AML-193 (cell line): ENCODE measurements at places on chromosomes 12 and 14.

DNA sequence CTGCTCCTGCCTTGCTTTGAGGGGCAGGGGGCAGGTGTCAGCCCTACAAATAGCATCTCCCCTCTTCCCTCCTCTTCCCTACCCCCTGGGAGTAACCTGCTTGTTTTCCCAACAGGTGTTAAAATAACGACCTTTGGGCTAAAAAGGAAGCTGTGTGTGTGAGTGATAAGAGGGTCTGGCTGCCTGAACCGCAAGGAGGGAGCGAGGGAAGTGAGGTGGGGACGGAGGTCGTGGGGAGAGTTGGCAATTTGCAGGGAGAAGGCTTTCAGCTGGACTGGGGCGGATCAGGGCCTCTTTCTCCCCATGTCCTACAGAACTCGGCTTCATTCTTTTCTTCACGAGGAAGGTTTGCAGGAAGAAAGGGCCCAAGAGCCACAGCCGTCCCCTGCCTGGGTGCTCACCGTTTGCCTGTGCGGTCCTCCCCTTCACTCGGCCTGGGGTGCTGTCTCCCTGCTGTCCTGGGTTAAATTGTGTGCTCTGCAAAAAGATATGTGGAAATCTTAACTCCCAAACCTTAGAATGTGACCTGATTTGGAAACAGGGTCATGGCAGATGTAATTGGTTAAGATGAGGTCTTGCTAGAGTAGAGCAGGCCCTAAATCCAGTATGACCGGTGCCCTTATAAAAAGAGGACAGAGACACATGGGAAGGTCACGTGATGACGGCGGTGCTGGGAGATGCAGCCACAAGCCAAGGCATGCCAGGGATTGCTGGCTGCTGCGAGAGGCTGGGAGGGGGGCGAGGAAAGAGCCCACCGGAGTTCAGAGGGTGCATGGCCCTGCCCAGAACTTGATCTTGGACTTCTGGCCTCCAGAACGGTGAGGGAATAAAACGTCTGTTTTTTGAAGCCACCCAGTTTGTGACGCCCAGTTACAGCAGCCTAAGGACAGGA, 38.7 kb upstream of the NCOR2 start:
- DNase-seq = no peak

GRCh38 chr12:42260518-42260917, 22.5 kb upstream of the YAF2 start:
- DNase-seq = no peak

DNA sequence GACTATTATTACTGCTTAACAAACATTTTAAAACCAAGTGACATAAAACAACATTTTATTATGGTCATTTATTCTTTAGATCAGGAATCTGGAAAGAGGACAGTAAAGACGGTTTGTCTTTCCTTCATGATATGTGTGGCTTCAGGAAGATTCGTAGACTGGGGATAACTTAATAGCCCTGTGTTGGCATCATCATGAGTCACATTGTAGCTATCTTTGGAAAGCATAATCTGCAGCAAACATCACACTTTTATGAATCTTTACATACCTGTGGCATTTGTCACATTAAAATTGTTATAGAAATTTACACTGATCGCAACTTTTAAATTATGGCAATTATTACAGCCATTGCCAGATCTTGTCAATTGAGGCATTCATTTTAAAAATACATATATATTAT, 397.1 kb downstream of the NOVA1 start:
- no peak for DNase-seq

DNA sequence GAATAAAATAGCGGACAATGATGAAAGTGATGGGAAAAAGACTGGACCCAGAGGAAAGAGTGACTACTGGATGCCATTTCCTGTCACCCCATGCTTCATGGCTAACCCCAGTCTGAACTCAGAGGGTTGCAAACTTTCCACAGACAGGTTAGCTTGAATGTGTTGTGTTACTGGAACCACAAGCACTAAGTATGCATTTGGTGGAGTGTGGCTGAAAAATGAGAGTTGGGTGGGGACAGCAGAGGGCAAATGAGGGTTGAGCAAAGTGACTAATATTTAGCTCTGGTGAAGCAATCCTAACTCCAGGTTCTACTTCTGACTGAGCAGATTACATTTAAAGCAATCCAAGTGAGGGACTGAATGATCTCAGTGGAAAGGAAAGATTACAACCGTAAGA, 1.6 kb downstream of the SLC16A7 start:
- DNase-seq = peak; percentile 92

GRCh38 chr14:98174041-98174440, 1098.0 kb downstream of the BCL11B start:
- no peak for DNase-seq

- DNase-seq = no peak
Measured at GRCh38 chr14:50773632-50774541, 57.1 kb downstream of the NIN start.

GRCh38 chr12:22408610-22409376, 74.3 kb upstream of the ST8SIA1 start:
- no peak for DNase-seq

- no peak for DNase-seq
Measured at GRCh38 chr12:26789731-26790644, 43.0 kb downstream of the ITPR2 start.

DNA sequence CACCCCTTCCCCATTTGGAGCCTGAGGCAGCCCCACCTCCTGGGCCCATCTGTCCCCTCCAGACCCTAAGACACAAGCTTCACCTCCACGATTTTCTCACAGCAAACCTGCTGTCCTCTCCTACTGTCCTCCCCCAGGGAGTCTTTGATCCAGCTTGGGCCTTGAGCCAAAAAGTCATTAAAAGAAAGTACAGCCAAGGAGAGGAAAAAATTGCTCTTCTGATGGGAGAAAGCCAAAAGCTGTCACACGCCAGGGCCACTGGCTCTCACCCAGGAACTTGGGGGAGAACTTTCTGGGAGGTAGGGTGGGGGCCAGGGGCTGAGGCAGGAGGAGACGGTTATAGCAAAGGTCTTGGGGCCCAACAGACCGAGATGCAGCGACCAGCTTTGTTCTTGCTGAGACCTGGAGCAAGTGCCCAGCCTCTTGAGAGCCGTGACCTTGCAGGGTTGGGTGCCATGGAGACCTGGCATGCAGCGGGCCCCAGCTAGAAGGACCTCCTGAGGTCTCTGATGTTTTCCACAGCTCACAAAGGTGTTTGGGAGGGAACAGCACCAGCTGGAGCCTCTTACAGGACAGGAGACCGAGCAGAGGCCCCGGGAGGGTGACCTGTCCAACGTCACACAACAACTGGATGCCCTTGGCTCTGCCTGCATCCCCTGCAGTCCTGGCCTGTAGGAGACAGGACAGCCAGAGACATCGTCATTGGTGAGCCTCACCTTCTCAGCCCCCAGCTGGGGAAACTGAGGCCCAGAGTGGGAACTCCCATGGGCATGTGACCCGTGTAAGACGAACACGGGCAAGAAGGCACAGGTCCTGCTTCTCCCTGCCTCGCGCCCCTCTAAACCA, 124.5 kb downstream of the CALM1 start:
- no peak for DNase-seq

DNA sequence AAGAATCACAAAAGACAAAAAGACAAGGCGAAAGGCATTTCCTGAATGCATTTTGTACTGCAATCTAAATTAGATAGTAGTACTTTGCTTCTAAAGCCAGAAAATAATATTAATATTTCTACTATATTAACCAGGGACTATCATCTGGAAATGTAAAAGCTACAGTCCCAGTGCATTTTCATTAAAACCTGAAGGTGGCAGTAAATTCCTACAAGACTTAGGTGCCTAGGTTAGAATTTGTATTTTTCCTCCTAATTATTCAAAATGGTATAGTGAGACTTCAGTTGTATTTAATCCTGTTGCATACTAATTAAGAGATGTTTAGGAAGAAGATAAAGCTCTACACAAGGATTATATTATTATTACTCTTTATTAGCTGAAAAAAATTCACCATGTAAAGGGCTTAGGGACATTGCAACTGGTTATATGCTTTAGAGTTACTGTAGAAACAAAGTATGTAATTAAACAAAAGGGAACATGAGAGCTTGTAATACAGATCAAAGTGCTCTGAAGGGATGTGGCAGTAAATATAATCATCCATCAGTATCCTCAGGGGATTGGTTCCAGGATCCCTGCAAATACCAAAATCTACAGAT, 53.6 kb downstream of the BRMS1L start:
- DNase-seq = peak; percentile 26

- no peak for DNase-seq
Measured at GRCh38 chr12:105262461-105263184, 26.6 kb upstream of the APPL2 start.
